ENCODE measurements at places on chromosomes 12 and 14.

GRCh38 chr14:75022655-75023054, 19.9 kb downstream of the EIF2B2 start:
- no peak for DNase-seq

- DNase-seq = no peak
These were observed 21.0 kb downstream of the RTN1 start for GRCh38 chr14:59849411-59850130.

- DNase-seq = peak; percentile 21
These were observed 1.0 kb downstream of the ATXN7L3B start for GRCh38 chr12:74538491-74539258.

DNA sequence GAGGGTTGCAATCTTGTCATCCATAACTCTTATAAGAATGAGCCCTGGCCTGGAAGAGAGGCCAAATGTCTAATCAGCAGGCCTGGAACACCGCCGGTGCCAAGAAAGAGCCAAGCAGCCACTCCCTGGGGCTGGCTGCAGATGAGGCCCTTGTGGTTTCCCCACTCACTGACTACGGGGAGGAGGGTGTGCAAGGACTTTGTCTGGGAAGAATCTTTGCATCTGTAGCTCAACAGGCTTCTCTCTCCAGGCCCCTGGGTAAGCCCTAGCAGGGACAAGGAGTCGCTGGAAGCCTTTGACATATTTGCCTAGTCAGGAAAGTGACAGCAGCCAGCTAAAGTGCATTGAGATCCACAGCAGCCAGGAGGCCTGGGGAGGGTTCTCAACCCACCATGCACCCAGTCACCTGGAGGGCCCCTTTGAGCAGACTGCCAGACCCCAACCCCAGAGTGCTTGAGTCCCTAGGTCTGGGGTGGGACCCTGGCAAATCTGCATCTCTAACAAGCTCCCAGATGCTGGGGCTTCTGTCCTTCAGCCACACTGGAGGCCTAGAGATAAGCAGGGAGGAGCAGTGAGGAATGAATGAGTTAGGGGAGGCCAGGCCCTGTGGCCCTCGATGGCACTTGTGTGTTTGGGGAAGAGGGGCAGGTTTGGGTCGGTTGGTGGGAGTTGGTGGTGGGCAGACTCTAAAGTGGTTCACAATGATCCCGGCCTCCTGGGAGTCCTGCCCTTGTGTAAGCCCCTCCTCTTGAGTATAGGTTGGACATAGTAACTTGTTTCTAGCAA, 13.9 kb upstream of the LRTM2 start:
- DNase-seq = no peak

GRCh38 chr12:131413006-131413405, 297.9 kb upstream of the SFSWAP start:
- no peak for DNase-seq

Data from activated CD4-positive, alpha-beta T cell treated with anti-CD3 and anti-CD28 coated beads, Interleukin-2, amount 50 U/mL, for 48 hours (primary cell).